ENCODE measurements at places on chromosomes 5 and 9.

DNA sequence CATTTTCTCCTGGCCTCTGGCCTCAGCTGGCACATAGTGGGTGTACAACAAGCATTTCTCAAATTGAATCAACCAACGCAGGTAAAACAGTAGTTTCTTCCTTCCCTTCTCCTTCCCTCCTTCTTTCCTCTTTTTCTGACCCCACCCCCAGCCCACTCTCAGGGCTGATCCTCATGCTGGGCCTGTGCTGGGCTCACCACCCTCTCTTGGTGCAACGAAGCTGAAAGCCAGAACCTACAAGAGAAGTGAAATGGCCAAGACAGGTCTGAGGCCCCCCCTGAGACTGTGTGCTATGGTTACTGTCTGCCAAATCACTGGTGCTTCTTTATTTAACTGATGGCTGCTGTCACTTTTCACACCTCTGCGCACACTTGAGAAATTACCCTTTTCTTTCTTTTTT, 53.0 kb upstream of the BOD1 start:
- no peak for DNase-seq

- DNase-seq = no peak
These were observed 44.7 kb upstream of the SLC27A6 start for GRCh38 chr5:128920345-128921215.

DNA sequence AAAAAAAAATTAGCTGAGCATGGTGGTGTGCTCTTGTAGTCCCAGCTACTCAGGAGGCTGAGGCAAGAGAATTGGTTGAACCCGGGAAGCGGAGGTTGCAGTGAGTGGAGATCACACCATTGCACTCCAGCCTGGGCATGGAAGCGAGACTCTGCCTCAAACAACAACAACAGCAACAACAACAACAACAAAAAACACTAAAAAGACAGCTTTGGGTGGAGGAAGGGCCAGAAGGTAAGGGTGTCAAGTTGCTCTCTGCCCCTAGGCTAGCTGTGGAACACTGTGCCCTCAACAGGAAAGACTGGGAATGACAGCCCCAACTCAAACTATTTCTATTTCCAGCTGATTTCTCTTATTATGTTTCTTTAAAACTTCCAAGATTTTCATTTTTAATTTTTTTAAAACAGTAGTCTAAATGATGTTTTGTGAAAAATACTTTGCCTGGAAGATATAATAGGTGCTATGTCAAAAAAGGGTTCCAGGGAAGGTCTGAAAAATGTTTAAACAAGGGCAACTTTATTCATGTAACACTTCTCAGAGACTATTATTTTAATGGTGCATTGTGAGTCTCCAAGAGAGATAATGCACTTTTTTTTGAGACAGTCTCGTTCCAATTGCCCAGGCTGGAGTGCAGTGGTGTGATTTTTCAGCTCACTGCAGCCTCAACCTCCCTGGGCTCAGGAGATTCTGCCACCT, 29.9 kb downstream of the CLINT1 start:
- DNase-seq = no peak

GRCh38 chr5:54150841-54151240, 159.5 kb downstream of the ARL15 start:
- no peak for DNase-seq

- DNase-seq = no peak
These were observed 75.6 kb downstream of the DMRTA1 start for GRCh38 chr9:22522206-22522740.

- DNase-seq = no peak
These were observed 36.0 kb downstream of the FAM78A start for GRCh38 chr9:131240047-131240921.

- no peak for DNase-seq
These were observed 300.0 kb downstream of the PIK3R1 start for GRCh38 chr5:68515514-68515913.

DNA sequence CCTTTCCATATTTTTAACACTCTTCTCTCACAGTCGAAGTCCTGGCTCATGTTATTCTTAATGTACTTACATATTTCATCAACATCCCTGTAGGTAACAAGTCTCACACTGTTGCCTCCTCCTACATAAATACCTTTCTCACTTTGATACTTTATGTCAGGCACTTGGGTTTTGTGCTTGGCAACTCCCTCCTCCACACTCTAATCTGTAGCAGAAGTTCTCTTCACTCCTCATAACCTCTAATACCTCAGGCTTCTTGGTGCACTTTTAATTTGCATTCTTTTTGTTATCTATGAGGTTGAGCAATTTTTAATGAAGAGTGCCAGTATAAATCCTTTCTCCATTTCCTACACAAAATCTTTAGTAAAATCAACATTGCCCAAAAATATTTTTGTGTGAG, 24.1 kb upstream of the ARRDC3 start:
- no peak for DNase-seq

GRCh38 chr9:86713470-86713869, 233.8 kb downstream of the GAS1 start:
- DNase-seq = no peak

- peak; percentile 79 for DNase-seq
These were observed 6.9 kb upstream of the WDR5 start for GRCh38 chr9:134128727-134129679.

DNA sequence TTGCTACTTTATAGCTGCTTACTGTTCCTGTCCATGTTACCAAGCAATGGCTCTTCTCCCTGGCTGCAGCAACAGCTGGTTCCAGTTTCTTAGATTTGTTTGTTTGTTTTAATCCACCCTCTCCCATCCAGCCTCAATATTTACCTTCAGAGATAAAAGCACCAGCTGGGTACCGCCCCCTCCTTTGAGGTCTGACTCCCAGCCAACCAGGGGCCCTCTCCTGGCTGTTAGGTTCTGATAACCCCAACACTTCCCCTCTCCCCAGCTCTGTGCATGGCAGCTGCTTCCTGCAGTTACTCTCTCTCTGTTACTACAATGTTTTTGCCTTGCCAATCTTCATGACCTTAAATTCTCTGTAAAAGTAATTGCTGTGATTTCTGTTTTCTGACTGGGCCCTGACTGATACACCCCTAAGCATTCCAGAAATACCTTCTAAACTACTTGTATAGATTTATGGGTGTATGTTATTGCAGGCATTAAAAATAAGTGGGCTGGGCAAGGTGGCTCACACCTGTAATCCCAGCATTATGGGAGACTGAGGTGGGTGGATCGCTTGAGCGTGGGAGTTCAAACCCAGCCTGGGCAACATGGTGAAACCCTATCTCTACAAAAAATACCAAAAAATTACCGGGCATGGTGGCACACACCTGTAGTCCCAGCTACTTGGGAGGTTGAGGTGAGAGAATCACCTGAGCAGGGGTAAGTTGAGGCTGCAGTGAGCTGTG, 2.6 kb upstream of the GCNT1 start:
- no peak for DNase-seq

DNA sequence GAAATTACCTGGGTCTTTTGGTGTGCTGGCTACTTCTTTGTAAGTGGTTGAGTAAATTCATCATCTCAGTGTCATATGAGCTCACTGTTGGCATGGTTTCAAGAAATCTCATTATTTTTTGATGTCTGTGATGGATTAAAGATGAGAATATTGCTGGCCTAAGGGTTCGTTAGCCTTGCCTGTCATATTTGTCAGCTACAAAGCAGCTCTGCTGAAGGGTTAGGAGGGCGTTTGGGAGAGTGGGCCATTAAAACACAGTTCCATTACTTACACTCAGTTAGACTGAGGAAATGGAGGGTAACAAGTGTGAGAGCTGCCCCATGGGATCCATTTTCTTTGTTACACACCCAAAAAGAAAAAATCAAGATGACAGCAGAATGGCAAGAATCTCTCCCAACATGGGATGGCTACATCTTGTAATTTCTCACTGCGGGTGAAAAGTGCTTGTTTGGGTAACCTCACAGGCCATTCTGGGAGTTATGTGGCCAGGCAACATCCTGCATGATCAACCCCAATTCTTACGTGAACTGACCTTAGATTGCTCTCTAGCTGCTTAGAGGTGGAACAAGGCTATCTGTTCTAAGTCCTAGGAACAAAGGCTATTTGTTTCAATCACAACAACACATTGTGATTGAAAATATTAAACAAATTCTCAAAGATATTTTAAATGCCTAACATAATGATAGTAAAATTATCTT, 609.5 kb upstream of the RGMB start:
- DNase-seq = no peak

DNA sequence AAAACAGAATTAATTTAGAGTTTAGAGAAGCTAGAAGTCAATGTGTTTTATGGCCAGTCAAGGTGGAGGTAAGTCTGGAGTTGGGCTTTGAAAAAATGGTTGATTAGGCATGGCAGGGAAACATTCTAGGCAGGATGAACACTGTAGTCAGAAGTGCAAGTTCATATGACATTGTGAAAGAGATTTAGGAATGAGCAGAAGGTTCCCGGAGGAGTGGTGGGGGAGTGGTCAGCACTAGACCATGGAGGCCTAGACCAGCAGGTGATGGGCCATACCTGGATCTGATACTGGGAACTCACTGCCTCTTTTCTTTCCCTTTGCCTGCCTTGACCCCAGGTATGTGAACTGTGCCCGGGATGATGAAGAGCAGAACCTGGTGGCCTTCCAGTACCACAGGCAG, 16.6 kb downstream of the PRDM9 start:
- DNase-seq = no peak
